ENCODE measurements at places on chromosomes 12 and 14.

- DNase-seq = peak; percentile 94
Measured at GRCh38 chr12:1668833-1669543, 21.9 kb upstream of the ADIPOR2 start.

DNA sequence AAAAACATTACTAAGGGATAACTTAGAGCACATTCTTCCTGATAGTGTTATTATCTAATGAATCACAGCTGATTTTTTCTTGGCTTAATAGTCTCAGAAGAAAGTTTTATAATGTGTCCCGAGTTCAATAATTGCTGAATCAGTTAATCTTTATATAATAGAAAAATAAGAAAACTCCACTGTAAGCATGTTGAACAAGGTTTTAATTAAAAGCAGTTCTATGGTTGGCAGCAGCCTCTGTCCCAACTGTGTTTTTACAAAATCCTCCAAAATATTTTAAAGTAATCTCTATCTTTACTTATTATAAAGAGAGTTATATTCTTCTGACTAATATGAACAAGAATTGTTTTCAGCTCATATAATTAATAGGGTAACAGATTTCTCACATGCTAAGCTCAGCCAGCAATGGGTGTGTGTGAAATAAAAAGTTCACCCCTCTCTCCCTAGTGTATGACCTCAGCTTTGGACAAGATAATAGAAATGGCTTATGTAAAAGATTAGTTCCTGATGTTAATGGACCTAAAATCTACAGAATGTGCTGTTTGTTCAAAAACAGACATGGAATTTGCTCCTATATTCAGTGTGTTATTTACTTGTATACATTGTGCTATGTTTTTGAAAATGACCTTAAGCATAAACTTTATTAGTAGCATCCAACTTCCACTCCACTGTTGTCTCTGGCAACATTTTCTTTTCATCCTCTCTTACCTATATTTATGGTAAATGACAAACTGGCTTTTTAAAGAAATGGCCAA lies 67.1 kb upstream of the DCN start:
- DNase-seq = no peak

DNA sequence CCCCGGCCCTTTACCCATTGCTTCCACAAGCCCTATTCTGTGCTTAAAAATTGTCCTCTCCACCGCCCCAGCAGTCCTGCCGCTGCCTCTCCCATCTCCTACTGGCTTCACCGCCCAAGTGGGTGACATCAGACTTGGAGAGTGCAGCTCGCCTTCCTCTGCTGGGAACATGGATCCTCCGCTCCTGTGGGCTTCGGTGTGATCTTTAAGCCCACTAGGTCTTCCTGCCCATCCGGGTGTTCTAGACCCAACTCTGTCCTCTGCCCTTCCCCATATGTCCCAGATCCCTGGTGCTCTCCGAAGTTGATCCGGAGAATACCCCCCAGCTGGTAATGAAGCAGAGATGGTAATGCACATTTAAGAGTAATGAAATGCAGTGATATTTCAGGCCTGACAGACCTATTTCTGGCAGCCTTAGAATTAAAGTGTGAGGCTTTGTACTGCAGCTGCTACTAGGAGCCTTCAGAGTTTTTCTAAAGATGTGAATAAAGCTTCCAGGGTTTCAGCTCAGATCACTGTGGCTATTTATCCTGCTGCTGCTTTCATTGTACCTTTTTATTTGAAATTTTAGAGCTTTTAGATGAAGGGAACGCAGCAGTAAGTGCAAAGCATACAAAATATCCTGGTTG lies 22.9 kb upstream of the CTDSP2 start:
- DNase-seq = no peak

DNA sequence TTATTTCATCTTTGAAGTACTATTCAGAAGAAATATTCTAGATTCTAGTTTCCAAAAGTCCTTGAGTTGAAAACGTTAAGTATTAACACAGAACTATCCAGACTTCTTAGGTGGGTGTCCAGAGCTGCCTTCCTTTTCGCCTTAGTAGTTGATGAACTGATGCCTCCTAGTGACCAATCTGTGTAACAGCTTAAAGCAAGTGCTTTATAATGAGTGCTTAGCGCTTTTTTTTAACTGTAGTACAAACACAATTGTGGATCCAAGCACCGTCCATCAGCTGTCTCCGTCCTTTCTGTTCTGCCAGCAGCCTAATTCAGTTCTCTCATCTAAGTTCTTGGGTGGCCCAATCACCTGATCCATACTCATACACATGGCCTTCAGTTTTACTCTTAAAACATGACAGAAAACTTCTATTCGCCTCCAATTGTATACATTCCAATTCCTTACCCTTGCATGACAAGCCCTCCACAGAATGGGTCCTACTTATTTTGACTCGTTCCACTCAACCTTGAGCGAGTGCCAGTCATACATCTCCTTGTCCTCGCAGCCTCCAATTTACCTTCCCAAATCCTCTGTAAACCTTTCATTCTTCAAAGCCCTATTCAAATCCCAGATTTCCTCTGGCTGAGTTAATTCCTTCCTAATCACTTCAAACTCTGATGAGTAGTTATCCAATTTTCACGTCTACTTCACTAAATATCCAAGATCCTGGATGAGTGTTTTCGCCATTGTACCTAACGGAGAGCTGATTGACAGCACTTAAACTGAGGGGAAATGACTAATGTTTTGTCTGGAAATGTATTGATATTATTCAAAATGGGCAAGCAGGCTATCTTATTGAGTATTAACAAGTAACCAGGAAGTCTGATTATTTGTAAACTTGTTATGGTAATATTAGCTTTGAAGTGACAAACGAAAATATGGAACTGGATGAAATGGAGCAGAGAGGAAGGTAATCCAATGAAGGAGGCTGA lies 5.8 kb upstream of the PHLDA1 start:
- DNase-seq = peak; percentile 72

- DNase-seq = no peak
Measured at GRCh38 chr12:120220838-120221575, 20.1 kb upstream of the RPLP0 start.

- no peak for DNase-seq
Measured at GRCh38 chr12:51210690-51211395, 7.0 kb downstream of the POU6F1 start.

- DNase-seq = no peak
Measured at GRCh38 chr12:119721306-119721705, 53.4 kb downstream of the PRKAB1 start.

GRCh38 chr14:103164006-103164405 lies 40.7 kb downstream of the TNFAIP2 start:
- DNase-seq = no peak

DNA sequence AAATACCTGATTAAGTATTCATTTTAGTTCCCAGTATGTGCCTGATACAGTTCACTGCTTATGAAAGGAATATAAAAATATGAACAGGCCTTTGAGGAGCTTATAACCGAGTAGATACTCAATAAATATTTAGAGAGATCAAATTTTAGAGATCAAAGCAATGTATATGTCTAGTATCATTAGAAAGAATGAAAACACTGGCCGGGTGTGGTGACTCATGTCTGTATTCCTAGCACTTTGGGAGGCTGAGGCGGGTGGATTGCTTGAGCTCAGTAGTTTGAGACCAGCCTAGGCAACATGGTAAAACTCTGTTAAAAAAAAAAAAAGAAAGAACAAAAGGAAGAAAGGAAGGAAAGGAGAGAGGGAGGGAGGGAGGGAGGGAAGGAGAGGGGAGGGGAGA lies 113.2 kb upstream of the EEA1 start:
- no peak for DNase-seq

DNA sequence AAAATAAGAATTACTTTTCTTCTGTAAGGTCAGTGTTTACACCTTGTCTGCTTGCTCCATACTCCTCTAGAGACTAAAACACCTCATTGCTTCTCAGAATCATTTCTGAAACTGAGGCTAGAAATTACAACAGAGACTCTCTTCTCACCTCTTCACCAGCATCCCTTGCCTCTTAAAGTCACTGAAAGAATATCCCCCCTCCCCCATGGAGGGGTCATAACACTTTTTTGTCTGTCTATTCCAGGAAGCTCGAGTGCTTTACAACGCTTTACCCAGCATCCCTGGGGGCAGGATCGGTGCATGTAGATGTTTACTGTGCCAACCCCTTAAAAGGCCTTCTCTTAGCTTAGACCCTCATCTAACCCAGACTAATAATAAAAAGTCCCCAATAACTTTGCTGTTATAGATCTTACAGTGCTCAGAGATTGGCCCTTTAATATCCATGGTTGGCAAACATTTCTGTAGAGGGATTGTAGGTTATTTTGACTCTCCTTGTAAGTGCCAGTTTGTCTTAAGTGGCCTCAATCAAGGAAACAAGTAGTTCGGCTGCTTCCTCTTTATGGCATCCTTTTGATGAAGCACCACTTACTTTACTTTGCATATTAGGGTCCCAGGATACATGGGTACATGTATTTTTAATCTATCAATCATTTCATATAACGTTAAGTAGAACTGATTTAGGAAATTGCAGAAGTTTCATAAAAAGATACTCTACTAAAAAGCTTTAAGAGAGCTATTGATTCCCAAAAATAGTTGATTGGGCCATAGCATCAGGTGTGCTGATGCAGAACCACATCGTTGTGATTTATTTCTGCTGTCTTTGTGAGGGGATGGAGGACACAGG lies 29.3 kb downstream of the PRKCH start:
- DNase-seq = no peak

- DNase-seq = no peak
Measured at GRCh38 chr12:106317406-106318082, 15.0 kb downstream of the TCP11L2 start.

DNA sequence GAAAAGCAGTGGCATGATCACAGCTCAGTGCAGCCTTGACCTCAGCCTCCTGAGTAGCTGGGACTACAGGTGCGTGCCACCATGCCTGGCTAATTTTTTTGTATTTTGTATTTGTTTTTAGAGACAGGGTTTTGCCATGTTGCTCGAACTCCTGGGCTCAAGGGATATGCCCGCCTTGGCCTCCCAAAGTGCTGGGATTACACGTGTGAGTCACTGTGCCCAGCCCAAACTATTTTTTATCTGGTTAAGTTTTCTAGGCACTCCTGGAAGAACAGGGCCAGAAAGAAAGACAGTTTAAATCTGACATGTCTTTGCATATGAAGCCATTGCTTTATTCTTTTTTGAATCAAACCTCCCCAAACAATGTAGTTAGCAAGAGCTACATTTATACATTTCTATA lies 27.5 kb upstream of the PTGR2 start:
- DNase-seq = no peak

DNA sequence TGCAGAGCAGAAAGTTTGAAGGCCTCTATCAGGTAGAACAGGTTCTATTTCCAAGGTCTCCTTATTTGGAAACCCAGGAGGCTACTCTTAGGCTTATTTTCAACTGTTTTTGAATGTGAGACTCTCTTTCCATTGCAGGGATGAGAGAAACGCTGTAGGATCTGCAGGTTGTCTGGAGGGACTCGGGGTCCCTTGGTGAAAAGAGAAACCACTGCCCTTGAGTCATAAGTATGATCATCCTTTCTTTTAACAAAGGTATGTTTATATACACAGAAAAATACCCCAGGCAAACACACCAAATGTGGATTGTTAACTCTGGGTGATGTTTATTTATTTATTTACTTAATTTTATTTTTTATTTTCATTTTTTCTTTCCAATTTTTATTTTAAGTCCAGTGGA lies 57.8 kb upstream of the MAX start:
- DNase-seq = no peak

DNA sequence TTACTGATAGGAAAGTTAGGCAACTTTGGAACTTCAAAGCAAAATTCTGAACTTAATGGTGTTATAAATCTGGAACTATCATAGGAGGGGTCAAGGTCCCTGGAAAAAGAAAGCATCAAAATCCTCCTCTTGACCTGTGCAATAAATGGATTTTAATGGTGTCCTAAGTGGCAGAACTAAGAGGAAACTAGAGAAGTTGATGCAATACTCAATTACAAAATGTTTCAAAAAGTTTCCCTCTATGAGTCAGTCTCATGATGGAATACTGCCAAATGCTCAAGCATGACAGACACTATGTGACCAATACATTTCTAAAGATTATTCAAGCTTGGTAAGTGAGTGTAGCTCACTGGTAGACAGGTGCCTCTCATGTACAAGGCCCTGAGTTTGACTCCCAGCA lies 47.7 kb upstream of the ERGIC2 start:
- peak; percentile 97 for DNase-seq
